ENCODE measurements at places on chromosomes 11 and 22.
A peak's percentile ranks its signal among the peaks of the same experiment; 100 is the strongest.

GRCh38 chr11:11524436-11525061, 97.3 kb downstream of the GALNT18 start:
- H3K27me3 ChIP-seq, result peaks cover 12% of the 10 kb centered on the region
- no peaks in the 10 kb centered on the region for H3K36me3 ChIP-seq
- DNase-seq, result no peak
- no peak overlapping the region for H3K4me3 ChIP-seq

DNA sequence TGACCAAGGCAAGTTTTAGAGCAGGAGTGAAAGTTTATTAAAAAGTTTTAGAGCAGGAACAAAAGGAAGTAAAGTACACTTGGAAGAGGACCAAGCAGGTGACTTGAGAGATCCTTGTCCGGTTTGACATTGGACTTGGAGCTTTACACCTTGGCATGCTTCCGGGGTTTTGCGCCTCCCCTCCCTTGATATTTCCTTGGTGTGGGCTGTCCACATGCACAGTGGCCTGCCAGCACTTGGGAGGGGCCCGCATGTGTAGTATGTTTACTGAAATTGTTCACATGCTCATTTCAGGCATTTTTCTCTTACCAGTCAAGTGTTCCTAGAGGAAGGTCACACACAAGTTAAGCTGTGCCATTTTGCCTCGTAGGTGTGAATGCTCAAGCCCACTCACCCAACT, 19.0 kb upstream of the THRSP start:
- H3K4me3 ChIP-seq, result no peak overlapping the region
- H3K27me3 ChIP-seq, result peaks cover 13% of the 10 kb centered on the region
- no peak for DNase-seq
- H3K36me3 ChIP-seq, result no peaks in the 10 kb centered on the region

DNA sequence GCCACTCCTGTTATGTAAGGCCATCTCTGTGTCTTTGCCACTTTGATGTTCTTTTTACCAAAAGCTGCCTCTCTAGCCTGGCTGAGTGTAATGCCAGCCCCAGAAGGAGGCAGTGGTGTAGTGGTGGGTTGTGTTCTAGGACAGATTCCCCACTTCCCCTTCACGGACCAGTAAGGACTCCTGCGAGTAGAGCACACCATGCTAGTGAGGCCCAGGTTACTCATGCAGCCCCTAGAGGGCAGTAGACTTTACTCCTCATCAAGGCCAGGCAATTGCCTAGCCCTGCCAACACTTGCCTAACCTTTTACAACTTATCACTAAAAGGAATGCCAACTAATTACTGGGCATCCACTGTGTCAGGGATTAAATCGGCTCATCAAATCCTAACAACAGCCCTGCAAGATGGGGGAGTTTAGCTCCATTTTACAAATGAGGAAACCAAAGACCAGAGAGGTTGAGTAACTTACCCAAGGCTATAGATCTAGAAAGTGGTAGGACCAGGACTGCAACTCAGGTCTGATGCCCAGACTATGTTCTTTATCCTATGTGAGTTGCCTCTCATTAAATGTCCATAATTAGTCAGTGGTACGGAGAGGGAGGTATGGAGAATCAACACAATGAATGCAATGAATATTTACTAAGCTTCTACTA, 75.3 kb downstream of the APIP start:
- H3K4me1 ChIP-seq, result peaks cover 6% of the 10 kb centered on the region
- no peak overlapping the region for H3K4me3 ChIP-seq
- no peak for DNase-seq
- peaks cover 1% of the 10 kb centered on the region for H3K36me3 ChIP-seq
- no peaks in the 10 kb centered on the region for H3K27me3 ChIP-seq

- peaks cover 5% of the 10 kb centered on the region for H3K36me3 ChIP-seq
- no peak overlapping the region for H3K4me3 ChIP-seq
- H3K27ac ChIP-seq, result no peak overlapping the region
- no peak for DNase-seq
These were observed 42.4 kb downstream of the PITPNB start for GRCh38 chr22:27876684-27877083.

DNA sequence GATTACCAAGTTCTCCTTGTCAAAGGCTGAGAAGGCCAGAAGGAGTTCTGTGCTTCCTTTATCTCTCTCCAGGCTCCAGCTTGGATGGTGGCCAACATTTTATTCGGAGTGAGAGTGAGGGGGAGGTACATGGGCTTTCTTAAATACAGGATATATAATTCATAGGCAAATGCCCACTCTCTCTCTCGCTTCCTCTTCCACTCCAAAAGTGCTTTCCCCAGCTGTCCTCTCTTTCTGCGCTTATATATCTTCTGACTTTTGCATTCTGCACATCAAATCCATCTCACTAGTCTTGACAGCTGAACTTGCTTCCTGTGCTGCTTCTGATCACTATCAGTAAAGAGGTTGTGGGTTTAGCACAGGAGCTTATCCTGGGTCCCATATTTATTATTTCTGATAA, 125.4 kb upstream of the ARHGAP20 start:
- peaks cover 11% of the 10 kb centered on the region for H3K27me3 ChIP-seq
- no peaks in the 10 kb centered on the region for H3K4me1 ChIP-seq
- H3K36me3 ChIP-seq, result no peaks in the 10 kb centered on the region
- H3K27ac ChIP-seq, result no peak overlapping the region
- H3K4me3 ChIP-seq, result no peak overlapping the region
- no peak for DNase-seq

GRCh38 chr11:5631417-5631816, 6.6 kb downstream of the TRIM34 start:
- H3K4me3 ChIP-seq, result no peak overlapping the region
- H3K27ac ChIP-seq, result no peak overlapping the region
- H3K36me3 ChIP-seq, result peaks cover 6% of the 10 kb centered on the region

DNA sequence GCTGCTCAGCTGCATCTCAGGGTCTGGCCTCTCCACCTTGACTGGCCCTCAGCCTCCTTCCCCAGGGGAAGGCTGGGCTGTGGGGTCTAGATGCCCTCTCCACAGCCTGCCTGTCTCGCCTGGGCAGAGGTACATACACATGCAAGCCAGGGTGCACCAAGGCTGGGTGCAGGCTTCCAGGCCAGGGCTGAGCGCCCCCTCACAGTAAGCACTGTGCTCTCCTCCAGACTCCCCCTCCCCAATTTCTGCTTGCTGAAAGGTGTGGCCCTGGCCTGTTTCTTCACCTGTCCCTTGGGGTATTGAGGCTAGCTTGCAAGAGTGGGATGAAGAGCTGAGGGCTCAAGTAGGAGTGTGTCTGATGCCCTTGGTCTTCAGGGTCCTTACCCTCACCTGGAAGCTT, 22.5 kb downstream of the RELT start:
- H3K4me3 ChIP-seq, result no peak overlapping the region
- H3K27me3 ChIP-seq, result no peaks in the 10 kb centered on the region
- H3K27ac ChIP-seq, result no peak overlapping the region
- peaks cover 2% of the 10 kb centered on the region for H3K36me3 ChIP-seq
- no peak for DNase-seq

GRCh38 chr11:112518371-112518770, 257.7 kb upstream of the PLET1 start:
- H3K27me3 ChIP-seq, result no peaks in the 10 kb centered on the region
- DNase-seq, result no peak
- peaks cover 6% of the 10 kb centered on the region for H3K4me1 ChIP-seq
- no peaks in the 10 kb centered on the region for H3K36me3 ChIP-seq
- H3K4me3 ChIP-seq, result no peak overlapping the region

GRCh38 chr11:110704210-110704864, 7.9 kb downstream of the ARHGAP20 start:
- no peaks in the 10 kb centered on the region for H3K4me1 ChIP-seq
- no peak overlapping the region for H3K27ac ChIP-seq
- H3K36me3 ChIP-seq, result no peaks in the 10 kb centered on the region
- peaks cover 24% of the 10 kb centered on the region for H3K27me3 ChIP-seq

DNA sequence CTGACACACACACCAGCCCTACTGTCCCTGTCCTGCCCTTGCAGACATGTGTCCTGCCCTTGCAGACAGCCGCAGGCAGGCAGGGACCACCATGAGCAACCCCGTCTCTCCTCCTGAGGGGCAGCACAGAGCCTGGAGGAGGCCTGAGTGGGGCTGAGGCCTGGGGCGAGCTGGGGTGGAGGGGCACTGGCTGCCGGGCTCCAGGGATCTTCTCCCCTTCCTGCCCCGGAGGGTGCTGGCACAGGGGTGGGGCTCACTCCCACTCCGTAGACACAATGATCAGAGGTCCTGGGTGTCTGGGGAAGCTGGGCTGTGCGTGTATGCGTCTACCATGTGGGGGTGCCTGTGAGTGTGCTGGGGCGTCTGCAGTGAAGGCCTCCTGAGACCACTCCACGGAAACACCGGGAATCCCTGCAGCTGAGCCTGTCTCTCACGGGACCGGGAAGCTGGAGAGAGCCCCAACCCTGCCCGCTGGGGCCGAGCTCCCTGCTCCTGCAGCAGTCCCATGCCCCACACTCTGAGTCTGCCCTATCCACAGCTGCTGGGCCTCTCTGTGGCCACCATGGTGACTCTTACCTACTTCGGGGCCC, 588 bp downstream of the TSPAN32 start:
- peaks cover 12% of the 10 kb centered on the region for H3K27me3 ChIP-seq
- no peak for DNase-seq
- no peaks in the 10 kb centered on the region for H3K36me3 ChIP-seq
- H3K4me1 ChIP-seq, result peaks cover 6% of the 10 kb centered on the region
- H3K27ac ChIP-seq, result no peak overlapping the region
- no peak overlapping the region for H3K4me3 ChIP-seq

GRCh38 chr11:20013346-20014066, 146.8 kb downstream of the DBX1 start:
- peaks cover 28% of the 10 kb centered on the region for H3K4me1 ChIP-seq
- no peak for DNase-seq
- no peaks in the 10 kb centered on the region for H3K27me3 ChIP-seq
- H3K36me3 ChIP-seq, result no peaks in the 10 kb centered on the region
- no peak overlapping the region for H3K4me3 ChIP-seq

DNA sequence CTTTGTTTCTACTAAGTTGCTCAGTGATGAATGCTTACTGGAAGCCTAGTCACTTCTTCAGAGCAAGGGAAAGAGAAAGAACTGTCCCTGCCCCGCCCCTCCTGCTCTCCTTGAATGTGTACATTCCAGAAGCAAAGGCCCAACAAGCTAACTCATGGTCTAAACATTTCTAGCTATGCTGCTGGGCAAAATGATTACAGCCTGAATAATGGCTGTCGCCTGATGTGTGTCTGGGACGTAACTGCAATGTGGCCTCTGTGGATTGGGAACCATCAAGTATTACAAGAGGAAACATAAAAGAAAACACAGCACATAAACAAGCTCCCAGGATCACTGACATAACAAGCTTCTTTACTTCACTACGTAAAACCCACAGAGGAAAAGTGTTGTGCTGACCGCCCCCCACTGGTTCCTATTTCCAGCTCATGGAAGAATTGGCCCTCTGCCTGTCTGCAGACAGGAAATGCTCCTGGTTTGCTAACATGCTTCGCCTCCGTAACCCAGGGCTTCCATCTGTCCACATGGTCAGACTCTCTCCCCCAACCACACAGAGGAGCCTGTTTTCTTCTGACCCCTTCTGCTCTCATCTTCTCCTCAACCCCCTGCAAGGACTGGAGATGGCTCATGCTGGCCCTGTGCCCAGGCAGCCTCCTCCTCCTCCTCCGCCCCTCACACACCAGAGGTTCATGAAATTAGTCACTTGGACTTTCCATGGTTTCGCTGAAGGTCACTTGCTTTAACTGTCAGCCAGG, 187.2 kb downstream of the MAML2 start:
- H3K27ac ChIP-seq, result peak overlapping the region; percentile 34
- H3K27me3 ChIP-seq, result no peaks in the 10 kb centered on the region
- no peaks in the 10 kb centered on the region for H3K36me3 ChIP-seq
- no peak for DNase-seq
- no peak overlapping the region for H3K4me3 ChIP-seq

- H3K4me1 ChIP-seq, result peaks cover 12% of the 10 kb centered on the region
- no peak for DNase-seq
- no peak overlapping the region for H3K27ac ChIP-seq
- no peaks in the 10 kb centered on the region for H3K27me3 ChIP-seq
- H3K36me3 ChIP-seq, result peaks cover 7% of the 10 kb centered on the region
These were observed 353.1 kb downstream of the TBC1D22A start for GRCh38 chr22:47115518-47115890.

DNA sequence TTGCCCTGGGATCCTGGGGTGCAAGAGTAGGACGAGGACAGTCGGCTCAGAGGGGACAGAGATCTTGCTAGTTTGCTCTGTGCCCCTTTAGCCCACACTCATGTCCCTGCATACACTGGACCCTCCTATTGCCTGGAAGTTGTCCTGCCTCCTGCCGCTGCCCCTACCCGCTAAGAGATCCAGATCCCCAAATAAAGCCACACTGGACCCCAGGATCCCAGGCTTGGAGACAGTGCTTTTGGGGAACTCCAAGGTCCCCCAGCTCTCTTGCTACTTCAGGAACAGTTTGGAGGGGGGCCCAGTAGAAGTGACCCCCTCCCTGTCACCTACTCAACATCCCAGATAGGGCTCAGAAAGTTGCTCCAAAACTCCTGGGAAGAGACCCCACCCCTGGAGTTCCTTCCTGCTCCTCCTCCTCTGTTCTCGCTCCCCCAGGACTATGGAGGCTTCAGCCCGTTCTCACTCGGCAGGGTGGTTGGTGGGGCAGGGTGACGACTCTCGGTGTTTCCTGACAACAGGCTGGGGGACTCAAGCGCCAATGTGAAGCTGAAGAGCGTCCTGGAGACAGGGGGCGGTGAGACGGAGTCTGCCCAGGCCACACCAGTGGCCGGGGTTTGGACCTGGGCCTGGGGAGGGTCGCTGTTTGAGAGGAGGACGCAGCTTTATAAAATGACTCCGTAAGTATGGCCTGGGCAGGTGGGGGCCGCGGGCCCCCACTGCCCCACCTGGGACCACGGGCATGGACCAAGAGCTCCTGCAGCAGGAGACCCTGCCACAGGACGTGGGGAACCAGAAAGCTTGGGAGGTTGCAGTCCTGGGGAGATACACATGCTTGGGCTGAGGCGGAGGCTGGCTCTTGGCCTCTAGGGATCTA, 19.2 kb upstream of the TUB start:
- peaks cover 1% of the 10 kb centered on the region for H3K4me1 ChIP-seq
- no peak for DNase-seq
- peaks cover 23% of the 10 kb centered on the region for H3K27me3 ChIP-seq
- H3K4me3 ChIP-seq, result no peak overlapping the region
- H3K36me3 ChIP-seq, result no peaks in the 10 kb centered on the region
- peak overlapping the region; percentile 81 for H3K27ac ChIP-seq

DNA sequence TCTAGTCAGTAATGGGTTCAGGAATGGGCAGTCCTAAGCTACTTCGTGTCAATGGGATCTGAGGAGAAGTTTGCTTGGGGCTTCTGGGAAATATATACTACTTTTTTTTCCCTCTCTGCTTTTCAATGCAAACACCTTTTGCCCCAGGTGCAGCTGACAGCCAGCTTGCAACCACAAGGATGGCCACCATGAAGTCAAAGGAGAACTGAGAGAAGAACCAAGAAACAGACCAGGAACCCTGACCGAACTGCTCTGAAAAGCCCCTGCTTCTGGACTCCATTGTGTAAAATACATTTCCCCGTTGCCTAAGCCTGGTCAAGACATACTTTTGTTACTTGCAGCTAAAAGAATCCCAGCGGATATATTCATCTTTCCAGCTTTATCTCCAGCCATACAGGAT, 20.1 kb upstream of the CD44 start:
- no peak overlapping the region for H3K4me3 ChIP-seq
- H3K27ac ChIP-seq, result no peak overlapping the region
- no peaks in the 10 kb centered on the region for H3K4me1 ChIP-seq
- peaks cover 28% of the 10 kb centered on the region for H3K27me3 ChIP-seq
- no peaks in the 10 kb centered on the region for H3K36me3 ChIP-seq
- no peak for DNase-seq

- no peak overlapping the region for H3K27ac ChIP-seq
- H3K4me1 ChIP-seq, result peaks cover 5% of the 10 kb centered on the region
- no peaks in the 10 kb centered on the region for H3K36me3 ChIP-seq
- DNase-seq, result no peak
- peaks cover 55% of the 10 kb centered on the region for H3K27me3 ChIP-seq
- no peak overlapping the region for H3K4me3 ChIP-seq
These were observed 61.6 kb downstream of the SYTL2 start for GRCh38 chr11:85749287-85749834.
